ENCODE measurements at places on chromosomes 13 and 19.

DNA sequence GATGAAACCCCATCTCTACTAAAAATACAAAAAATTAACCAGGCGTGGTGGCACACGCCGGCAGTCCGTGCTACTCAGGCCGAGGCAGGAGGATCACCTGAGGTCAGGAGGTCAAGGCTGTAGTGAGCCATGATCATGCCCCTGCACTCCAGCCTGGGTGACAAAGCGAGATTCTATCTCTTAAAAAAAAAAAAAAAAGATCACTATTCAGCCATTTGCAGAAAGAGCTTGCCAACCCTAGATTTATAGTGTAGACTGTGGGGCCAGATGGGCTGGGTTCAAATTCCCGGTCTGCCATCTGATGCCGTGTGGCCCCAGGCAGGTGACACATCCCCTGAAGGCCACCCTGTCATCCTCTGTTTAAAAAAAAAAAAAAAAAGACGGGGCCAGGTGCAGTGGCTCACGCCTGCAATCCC lies 28.9 kb downstream of the SMIM24 start:
- DNase-seq: no peak

- DNase-seq: no peak
These were observed 287.4 kb upstream of the ATXN8OS start for GRCh38 chr13:69820180-69820579.

GRCh38 chr19:8233370-8233769 lies 24.2 kb downstream of the CERS4 start:
- no peak for DNase-seq

DNA sequence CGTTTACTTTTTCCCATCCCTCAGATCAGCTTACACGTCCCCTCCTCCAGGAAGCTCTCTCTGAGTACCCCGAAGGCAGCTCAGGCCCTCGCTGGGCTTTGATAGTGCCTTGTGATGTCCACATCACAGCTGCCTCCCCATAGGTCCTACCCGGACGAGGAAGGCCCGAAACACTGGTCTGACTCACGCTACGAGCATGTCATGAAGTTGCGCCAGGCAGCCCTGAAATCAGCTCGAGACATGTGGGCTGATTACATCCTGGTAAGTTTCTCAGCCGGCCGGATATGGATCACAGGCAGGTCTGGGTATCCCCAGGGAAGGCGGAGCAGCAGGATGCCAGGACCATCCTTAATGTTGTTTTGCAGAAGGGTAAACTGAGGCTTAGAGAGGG lies 4.8 kb downstream of the COLGALT1 start:
- no peak for DNase-seq

- no peak for DNase-seq
These were observed 485.2 kb downstream of the ZNF536 start for GRCh38 chr19:30857388-30857787.

GRCh38 chr19:43636121-43636683 lies 3.4 kb downstream of the CADM4 start:
- DNase-seq: no peak

DNA sequence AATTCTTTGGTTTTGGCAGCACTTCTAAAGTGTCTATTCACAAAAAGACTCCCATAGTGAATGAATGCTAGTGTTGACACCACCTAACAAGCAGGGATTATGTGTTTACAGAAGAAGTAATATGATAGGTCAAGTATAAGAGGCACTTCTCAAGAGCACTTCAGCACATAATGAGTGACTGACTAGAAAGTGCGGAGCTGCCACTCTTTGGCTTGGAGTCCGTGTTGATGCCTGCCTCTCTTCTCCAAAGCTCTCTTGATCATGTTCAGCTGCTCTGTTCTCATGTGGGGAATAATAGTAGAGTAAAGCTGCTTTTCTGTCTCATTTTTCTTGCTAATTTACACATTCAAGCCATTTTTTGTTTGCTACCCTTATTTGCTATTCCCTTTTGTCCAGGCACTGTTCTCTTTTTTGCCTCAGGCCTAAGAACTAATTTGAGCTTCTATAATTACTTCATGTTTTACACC lies 22.7 kb upstream of the MAB21L1 start:
- no peak for DNase-seq

- DNase-seq: no peak
These were observed 117.2 kb downstream of the MIPEP start for GRCh38 chr13:23771956-23772355.

DNA sequence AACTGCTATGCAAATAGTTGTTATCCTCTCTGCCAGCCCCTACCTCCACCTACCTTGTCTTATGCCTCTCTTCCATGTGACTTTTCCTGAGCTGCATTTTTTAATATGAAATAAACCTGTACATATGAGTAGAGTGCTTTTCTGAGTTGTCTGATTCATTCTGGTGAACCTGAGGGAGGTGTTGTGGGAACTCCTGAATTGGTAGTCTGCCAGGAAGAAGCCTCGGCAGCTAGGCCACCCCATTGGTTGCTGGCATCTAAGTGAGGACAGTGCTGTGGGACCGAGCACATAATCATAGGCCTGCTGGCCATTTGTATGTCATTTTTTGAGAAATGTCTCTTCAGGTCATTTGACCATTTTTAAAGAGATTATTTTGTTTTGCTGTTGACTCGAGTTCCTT lies 1146.8 kb downstream of the UQCRFS1 start:
- DNase-seq: no peak

DNA sequence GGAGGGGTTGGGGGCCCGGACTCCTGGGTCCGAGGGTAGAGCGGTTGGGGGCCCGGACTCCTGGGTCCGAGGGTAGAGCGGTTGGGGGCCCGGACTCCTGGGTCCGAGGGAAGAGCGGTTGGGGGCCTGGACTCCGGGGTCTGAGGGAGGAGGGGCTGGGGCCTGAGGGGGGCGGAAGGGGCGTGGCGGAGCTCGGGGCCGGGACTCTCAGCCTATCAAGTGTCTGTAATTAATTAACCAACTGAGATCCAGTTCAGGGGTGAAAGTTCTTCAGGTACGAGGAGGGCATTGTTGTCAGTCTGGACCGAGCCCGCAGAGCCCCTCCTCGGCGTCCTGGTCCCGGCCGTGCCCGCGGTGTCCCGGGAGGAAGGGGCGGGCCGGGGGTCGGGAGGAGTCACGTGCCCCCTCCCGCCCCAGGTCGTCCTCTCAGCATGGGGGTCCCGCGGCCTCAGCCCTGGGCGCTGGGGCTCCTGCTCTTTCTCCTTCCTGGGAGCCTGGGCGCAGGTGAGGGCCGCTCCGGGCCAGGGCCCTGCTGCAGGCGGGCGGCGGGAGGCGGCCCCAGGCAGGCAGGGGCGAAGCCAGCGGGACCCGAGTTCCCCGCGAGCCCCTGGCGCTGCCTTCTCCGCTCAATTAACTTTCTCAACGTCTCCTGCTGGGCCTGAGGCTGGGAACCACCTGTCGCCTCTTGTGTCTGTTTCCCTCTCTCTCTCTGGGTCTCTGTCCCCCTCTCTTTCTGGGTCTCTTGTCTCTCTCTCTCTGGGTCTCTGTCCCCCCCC lies 697 bp downstream of the FCGRT start:
- no peak for DNase-seq

GRCh38 chr13:100473501-100474044 lies 115.0 kb downstream of the GGACT start:
- no peak for DNase-seq

DNA sequence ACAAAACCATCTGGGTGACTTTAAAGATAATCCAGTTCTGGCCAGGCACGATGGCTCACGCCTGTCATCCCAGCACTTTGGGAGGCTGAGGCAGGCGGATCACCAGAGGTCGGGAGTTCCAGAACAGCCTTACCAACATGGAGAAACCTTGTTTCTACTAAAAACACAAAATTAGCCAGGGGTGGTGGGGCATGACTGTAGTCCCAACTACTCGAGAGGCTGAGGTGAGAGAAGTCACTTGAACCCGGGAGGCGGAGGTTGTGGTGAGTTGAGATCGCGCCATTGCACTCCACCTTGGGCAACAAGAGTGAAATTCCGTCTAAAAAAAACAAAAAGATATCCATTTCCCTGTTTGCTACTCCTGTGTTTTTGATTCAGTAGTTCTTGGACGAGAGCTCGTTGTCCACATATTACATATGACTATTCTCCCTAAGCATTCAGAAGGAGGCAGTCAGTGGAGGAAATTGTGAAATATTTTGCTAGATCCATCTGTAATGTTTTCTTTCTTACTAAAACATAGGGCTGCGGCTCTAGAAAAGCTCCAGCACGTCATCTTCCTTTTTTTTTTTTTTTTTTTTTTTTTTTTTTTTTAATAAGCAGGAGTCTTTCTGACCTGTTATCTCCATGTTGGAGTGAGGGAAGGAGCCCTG lies 33.6 kb downstream of the ZNF701 start:
- no peak for DNase-seq

GRCh38 chr19:5341448-5341820 lies 822 bp upstream of the PTPRS start:
- no peak for DNase-seq

GRCh38 chr13:43433691-43434141 lies 353.1 kb downstream of the ENOX1 start:
- DNase-seq: no peak

DNA sequence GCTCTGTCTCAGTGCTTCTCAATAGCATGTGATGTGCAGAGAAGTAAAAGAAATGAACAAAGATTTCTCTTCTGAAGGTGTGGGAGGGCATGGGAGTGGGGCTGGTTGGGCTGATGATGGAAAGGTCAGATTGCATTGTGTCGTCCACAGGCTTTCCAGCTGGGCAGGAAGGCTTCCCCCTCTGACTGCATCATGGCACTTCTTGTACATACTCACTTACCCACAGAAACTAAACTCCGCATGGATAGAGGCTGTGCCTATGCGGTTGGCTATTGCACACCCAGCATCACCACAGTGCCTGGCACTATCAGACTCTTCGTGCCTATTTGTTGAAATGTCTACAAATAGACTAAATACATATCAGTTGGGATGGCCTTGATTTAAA lies 24.4 kb upstream of the TNFSF11 start:
- DNase-seq: no peak

DNA sequence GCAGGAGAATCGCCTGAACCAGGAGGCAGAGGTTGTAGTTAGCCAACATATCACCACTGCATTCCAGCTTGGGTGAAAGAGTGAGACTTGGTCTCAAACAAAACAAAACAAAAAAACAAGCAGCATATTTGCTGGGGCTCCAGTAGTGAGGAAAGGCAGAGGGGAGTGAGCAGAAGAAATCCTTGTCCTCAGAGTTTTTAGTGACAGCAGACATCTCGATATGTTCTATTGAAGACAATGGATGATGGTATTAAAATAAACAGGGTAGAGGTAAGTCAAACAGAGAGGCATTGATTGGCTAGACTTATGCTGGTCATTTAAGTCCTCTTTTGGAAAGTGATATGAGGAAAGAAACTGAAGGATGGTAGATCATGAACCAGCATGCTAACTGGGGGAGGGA lies 19.0 kb downstream of the NLRP7 start:
- DNase-seq: no peak

GRCh38 chr19:27885359-27885758 lies 1327.6 kb downstream of the UQCRFS1 start:
- no peak for DNase-seq

DNA sequence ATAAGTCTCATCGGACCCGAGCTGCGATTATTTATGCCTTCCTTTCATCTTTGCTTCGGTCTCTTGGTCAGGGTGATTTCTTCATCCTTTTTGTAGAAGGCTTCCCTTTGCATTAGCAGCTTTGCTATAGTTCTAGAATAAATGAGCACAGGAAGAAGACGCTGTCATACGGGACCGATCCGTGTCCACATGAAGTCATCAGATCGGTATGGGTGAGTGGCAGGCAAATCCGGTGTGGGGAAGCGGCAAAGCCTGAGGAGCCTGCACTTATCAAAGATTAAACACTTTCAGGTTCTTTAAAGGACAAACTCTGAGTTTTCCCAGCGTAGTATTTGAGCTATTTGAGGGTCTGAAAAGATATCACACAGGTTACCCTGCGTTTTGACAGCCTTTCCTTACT lies 119.3 kb downstream of the IRS2 start:
- DNase-seq: no peak

DNA sequence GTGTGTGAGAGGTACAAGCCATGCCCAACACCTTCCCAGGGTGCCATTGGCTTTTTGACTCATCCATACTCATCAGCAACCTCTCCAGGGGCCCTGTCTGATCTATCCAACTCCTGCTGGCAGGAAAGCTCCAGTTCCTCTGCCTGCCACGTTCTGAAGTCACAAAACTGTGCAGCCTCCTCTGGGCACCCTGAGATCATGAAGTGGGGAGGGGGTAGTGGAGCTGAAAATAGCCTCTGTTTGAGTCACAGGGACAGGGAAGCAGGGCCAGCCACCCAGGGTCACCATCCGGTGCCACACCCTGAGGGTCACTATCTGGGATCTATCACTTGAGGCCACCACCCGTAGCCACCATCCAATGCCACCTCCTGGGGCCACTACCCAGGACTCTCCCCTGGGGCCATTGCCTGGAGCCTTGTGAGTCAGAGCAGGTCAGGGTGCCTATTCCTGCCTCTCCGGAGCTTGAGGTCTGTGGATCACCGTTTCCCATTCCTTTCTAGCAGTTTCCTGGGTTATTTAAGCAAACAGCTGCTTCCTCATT lies 172.1 kb downstream of the NUFIP1 start:
- DNase-seq: no peak

DNA sequence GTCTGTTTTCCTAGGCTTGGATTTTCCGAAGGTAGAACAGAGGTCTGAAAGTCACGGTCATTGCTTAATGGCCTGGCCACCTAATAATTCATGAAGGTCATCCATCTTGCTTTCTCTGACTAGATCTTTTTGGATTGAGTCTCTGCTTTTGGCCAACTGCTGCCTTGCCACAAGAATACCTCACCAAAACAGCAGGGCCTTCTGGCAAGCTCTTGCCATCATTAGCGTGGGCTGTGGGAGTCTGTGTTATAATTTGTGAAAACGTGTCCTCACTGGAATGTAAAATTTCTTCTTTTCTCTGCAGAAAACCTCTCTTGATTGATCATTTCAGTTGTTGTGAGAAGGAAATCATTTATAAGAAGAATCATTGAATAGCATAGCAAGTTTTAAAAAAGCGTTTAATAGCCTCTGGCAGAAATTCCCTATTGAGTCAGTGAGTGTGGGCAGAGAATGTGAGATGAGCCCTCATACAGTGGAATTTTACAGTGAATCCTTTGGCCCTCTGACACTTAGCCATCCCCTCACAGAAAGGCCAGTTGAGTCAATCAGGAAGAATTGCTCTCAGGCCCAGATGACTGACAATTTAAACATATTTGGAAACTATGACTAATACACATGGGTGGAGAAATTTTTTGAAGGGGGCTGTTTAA lies 43.2 kb upstream of the ERICH6B start:
- DNase-seq: no peak
